ENCODE measurements at places on chromosomes 3 and 15.

DNA sequence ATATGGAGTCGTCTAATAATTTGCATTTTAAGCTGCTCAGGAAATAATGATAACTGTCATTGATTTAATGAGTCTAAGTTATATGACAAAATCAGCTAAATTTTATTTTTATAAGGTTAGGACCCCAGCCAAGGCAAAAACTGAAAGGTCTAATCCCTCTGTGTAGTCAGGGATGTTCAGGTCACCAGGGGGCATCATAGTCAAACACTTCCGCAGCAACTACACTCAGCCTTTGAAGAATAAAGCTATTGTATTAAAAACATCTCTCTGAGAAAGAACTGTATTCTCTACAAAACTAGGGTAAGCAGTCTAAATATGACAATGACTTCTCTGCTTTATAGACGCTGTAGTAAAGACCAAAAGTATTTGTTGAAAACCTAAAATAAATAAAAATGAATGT, 15.0 kb downstream of the INTS14 start:
- no peak for DNase-seq

- DNase-seq, result peak; percentile 56
Observed at GRCh38 chr15:74050556-74051234, 31.7 kb downstream of the GOLGA6A start.

GRCh38 chr15:101198031-101198575, 53.7 kb downstream of the CHSY1 start:
- DNase-seq, result no peak

- DNase-seq, result no peak
Observed at GRCh38 chr15:25789616-25789999, 73.5 kb downstream of the ATP10A start.

GRCh38 chr15:90316139-90316538, 35.9 kb upstream of the ZNF774 start:
- DNase-seq, result peak; percentile 56

DNA sequence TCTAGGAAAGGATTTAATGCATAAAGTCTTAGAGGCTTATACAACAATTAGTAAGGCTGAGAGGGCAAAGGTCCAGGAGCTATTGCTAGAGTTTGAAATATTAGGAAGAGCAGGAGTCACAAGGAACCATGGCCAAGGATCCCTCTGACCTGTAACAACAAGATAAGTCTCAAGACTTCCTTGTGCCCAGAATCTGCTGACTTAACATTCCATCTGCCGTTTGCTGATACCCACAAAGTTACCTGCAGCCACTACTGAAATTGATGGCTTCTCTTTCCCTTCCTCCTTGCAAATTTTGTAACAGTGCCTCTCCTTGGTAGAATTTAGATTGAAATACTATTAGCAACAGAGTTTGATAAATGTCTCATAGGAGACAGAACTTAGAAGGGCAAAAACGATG, 4.7 kb upstream of the MYEF2 start:
- DNase-seq, result no peak

DNA sequence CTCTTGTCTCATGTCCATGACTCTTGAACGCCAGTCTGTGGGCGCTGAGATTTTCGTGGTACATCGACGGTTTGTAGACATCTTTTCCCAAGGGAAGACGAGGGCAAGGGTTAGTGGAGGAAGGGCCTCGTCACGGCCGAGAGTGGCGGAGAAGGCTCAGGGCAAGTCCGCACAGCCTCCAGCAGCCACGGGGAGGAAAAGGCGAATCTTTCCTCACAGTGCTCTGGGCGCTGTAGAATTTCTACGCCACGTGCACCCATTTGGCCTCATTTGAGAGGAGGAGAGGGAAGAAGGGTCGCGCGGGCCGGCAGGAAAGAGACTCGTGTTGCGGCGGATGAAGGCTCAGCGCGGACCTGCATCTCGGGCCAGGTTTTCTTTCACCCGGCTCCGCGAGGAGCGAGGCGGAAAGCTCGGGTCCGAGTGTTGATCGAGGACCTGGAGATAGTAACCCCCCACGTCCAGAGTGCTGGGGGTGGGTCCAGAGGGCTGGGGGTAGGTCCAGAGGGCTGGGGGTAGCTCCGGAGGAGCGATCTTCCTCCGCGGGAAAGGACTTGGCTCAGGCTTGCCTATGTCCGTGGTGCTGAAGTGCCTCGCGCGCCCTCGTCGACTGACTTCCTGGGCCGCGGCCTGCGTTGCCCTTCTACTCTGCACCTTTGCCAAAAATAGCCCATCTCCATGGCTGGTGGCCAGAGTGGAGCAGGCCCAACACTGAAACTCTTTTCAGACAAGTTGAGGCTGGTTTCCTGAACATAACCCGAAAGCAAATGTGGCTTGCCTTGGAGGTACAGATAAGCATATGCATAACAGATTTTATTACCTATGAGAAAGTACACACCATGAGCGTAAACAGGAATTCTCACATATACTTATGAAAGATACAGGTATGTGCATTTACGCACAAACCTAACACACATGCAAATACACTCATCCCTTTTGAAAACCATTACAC, 1.1 kb downstream of the SLC35G2 start:
- DNase-seq, result peak; percentile 79

- DNase-seq, result no peak
Observed at GRCh38 chr3:85050821-85051220, 92.0 kb downstream of the CADM2 start.

DNA sequence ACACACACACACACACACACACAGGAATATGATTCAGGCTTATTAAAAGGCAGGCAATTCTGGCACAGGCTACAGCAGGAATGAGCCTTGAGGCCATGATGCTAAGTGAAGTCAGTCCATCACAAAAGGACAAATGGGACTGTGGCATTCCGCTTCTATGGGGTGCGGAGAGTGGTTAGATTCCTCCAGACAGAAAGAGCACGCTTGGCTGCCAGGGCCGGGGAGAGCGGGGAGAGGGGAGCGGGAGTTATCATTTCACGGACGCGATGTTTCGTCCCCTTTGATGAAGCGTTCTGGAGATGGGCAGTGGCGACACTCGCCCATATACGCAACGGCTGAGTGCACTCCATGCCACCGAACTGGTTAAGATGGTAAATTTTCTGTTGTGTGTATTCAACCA, 58.5 kb upstream of the FAM174B start:
- DNase-seq, result no peak

- no peak for DNase-seq
Observed at GRCh38 chr3:177439694-177440269, 242.5 kb upstream of the TBL1XR1 start.

DNA sequence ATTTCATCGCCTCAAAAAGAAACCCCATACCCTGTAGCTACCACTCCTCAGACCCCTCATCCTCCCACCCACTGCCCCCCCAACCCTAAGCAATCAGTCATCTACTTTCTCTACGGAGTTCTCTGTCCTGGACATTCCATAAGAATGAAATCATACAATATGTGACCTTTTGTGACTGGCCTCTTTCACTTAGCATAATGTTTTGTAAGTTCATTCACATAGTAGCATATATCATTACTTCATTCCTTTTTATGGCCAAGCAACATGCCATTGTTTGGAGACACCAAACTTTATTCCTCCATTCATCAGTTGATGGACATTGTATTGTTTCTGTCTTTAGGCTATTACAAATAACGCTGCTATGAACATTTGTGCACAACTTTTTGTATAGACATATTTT, 64.2 kb downstream of the TNIK start:
- DNase-seq, result no peak

GRCh38 chr3:137471130-137471529, 293.0 kb upstream of the SOX14 start:
- DNase-seq, result no peak

GRCh38 chr3:124557-125179, 71.9 kb upstream of the CHL1 start:
- DNase-seq, result no peak

- no peak for DNase-seq
Observed at GRCh38 chr3:99699841-99700240, 61.4 kb downstream of the COL8A1 start.

- no peak for DNase-seq
Observed at GRCh38 chr3:146279013-146279412, 28.1 kb upstream of the PLSCR4 start.

DNA sequence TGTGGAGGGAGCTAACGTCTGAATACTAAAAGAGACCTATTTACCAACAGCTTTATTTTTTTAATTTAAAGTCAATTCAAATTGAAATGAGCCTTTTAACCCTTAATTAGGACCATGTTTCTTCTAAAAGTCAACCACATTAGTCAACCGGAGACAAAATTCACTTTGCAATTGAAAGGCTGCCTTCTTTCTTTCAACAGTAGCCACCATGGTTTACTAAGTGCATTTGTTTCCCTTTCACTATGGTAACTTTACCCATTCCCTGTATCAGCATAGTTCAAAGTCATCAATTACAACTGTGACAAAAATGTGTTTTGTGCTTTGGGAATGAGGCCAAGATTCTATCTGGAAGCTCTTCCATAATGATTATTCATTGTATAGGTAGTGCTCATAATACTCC, 225.4 kb downstream of the EPHA3 start:
- DNase-seq, result no peak
